ENCODE measurements at places on chromosomes 12 and 14.

- no peak for DNase-seq
Observed at GRCh38 chr12:54060975-54061778, 7.5 kb downstream of the HOXC4 start.

DNA sequence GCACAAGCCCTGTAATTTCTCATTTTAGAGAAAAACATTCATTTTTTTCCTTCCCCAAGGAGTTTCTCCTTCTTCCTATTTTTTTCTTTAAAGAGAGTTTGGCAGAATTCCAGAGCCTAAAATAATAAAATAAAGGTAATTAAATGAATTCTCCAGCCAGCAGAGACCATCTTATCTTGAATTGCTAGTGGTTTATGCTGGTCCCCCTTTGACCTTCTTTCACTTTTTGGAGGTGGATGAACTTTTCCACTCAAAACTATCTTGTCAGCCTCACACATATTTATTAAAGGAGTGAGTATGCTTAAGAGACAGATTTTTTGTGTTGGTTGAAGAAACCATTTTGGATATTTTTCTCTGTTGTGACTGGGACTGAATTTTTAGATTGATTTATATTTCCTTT, 47.6 kb downstream of the ADIPOR2 start:
- no peak for DNase-seq

GRCh38 chr12:59689776-59690175, 93.9 kb downstream of the SLC16A7 start:
- DNase-seq: no peak

DNA sequence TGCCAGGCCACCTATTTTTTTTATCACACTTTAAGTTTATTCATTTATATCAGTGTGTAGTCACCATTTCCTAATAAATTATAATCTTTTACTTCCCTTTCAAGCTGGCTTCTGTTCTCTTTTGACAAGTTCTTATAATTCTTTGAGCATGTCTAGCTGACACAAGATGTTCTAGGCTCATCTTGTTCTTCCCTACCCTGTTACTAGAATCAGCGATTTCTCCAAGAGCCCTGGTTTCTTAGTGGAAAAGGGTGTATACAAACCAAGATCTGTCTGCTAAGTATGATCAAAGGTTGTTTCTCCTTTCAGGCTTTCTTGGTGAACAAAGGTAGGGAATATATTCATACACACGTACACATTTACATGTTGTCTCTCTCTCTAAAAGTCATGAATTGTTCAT, 51.0 kb downstream of the FGD4 start:
- no peak for DNase-seq

DNA sequence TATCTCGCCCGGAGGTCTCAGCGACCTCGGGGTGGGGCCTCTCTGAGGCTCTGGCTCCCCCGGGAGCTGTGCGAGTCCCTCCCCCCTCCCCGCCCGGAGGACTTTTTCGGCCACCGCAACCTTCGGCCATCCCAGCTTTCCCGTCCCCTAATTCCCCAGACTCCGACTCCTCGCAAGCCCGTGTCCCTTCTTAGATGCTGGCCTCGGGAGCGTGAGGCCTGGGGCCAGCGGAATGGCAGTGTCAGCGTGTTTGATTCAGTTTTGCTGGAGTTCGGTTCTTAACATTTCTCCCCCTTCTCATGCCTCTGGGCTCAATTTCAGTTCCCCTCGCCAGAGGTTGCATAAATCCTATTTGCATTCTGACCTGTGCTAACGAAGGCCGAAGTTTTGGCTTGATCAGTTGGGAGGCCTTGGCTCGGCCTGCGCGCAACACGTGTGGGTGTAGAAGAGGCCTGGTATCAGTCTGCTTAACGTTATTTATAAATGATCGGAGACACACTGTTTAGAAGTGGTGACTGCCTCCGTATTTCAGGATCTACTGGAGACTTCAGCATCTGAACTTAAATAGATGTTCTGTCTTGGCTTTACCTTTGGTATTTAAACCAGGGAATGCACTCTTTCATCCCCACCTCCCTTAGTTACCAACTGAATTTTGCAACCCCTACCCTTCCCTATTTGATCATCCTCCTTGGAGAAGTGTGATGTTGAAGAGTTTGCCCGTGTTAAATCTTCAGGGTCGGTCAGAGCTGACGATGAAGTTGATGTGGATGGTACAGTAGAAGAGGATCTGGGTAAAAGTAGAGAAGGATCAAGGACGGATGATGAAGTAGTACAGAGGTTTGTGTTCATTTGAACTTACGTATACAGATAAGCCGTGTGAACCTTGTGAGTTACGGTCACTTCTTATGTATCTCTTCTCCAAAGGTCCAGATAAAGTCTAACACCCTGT, 851 bp downstream of the HSP90B1 start:
- no peak for DNase-seq

DNA sequence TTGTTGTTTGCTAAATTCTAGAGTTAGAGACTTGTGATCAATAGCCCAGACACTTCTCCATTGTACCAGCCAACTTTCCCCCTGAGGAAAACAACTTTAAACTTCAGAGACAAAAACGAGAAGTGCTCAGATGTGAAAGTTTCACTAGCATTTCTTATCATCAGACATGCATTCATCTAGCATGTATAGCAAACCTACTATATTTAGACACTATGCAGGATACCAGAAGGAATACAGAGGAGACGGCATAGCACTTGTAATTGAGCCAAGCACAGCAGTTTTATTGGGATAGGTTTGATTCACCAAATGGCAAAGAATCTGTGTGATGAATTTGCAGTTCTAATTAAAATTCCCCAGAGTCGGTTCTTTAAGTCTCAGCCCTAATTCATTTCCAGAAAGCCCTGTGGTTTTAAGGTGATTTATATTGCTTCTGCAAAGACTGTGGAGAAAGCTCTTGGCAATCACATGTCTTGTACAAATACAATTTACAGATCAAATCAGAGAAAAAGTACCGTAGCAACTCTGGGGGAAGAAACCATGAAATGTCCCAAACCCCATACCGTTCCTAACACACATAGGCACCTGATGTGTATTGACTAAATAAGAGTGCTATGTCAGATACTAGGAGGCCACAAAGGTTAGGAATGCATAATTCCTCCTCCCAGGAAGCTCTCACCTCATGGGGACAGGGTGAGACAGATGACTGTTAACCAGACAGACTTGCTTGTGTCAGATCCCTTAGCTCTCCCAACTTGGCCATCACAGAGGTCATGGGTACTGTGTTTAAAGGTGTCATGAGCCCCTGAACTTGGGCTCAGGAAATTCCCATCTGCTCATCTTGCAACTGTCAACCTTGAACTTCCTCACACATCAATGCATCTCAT, 69.6 kb upstream of the KRAS start:
- no peak for DNase-seq

DNA sequence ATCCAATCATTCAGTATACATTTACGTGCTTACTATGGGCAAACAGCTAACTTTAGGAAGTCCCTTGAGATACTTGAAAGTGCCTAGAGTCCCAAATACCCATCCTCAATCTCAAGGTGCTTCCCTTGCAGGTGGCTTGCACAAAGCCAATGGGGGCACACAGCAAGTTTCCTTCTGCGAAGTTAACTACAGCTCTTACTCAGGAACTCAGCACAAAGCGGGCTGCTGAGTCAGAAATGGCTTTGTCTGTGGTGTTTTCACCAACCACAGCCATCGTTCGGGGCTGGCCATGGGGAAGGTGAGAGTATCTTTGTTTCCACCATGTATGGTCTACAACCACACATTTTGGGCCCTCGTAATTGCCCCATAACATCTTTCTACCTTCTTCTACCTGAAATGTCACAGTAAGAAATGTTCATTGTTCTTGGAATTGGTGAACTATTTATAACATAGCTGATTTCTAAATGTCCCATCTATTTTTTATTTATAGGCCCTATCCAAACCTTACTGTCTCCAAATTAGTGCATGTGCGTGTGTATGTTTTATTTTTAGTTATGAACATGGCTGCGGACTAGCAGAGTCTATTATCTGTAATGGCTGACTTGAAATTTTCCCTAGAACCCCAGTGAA, 13.9 kb downstream of the MFAP5 start:
- peak; percentile 62 for DNase-seq

- no peak for DNase-seq
Observed at GRCh38 chr12:82510386-82510785, 152.1 kb downstream of the METTL25 start.

DNA sequence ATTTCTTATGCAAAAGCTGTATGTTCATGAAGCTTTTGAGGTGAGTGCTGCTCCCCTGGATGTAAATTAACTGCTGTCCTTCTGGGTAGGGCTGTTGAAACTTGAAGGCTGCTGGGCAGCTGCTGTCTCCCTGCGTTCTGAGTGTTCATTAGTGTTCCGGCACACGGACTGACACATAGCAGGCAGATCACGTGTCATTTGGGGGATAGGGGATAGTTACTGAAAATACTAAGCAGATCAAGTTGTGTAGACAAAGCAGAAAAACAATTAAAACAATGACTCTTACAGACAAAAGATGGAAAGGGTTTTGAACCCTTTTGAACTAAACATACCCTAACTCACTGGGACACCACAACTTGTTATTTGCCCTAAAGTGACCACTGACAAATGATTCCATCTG, 82.5 kb downstream of the PRICKLE1 start:
- no peak for DNase-seq

GRCh38 chr12:94059394-94060368, 88.7 kb upstream of the PLXNC1 start:
- no peak for DNase-seq

- DNase-seq: no peak
Observed at GRCh38 chr12:26233631-26234030, 38.3 kb downstream of the SSPN start.

DNA sequence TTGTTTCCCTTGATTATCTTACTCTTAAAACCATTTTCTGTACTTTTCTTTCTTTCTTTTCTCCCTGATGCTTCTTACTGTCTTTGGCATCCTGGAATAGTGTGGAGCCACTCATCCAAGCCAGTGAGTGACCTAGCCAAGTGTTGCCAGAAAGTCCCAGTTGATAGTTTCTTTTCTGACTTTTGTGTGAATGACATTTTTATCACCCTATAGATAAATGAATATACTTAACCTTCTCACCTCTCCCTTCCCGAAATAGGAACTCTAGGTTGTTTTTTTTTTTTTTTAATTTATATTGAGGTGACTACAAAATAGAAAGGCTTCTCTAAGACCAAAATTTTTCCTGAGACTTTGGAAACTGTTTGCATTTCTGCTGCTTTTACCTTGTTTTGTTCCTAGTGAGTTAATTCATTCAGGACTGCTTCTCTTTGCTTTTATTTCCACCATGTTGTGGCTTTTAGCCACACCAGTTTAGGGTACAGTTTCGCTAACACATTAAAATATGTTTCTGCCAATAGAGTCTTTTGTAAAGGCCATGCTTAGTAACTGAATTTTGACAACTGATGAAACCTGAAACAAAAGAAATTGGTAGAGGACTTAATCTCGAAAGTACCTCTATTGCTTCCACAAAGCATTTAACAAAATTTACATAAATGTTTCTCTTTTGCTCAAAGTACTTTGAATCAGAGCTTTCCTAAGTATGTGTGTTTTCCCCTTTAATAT, 194.6 kb downstream of the ERC1 start:
- DNase-seq: no peak

DNA sequence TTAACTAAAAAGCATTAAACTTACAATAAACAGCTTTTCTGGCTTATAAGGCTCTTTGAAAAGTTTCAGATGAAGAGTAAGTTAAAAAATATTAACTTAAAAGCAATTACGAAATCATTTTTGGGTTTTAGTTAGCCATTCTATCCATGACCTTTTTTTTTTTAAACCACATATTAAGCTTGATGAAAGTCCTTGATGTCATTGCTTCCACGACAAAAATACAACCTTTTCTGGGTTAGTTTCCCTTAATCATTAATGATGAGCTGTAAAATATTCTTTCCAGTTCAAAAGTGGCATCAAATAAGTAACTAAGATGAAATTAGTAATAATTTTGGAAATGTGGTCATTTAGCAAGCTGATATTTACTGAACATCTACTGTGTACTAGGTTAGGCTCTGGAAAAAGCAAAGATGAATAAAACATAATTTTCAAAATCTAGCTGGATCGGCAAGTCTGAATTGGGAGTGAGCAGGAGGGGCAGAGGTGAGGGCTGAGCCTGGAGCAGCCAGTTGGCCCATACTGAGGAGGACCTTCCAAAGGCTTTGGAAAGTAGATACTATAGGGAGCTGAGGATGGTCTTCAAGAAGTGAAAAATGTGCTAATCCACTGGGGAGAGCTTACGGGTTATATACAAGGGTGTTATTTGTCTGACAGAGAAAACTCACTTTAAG, 345.2 kb downstream of the ZFP36L1 start:
- DNase-seq: no peak
